ENCODE measurements at places on chromosomes 6 and 20. TPM values are rescaled to one million over a fixed set of nuclear protein-coding genes. Genes with fewer than 3 reads are reported as not detected.

GRCh38 chr6:487956-488355 is 96.4 kb downstream of the IRF4 start:
- DNase-seq, result no peak

DNA sequence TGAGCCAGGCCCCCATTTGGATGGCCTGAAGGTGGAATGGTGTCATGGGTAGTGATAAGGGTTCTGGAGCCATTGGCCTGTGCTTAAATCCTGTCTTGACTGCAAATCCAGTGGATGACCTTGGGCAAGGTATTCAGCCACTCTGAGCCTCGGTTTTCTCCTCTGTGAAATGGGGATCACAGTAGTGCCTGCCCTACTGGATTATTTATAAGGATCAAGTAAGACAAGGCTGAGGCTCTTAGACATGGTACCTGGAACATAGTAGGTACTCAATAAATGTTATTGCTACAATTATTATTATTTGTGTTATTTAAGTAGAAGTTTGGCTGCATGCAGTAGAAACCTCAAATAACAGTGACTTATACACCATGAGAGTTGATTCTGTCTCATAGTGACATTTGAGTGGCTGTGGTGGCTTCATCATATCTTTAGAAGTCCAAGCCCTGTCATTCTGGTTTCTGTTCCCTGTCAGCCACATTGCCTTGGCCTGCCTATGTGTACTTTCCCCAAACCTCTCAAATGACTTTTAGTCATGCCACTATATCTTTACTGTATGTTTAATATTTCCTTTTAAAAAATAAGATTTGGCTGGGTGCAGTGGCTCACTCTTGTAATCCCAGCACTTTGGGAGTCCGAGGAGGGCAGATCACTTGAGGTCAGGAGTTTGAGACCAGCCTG is 37.6 kb upstream of the CHMP4B start:
- DNase-seq, result no peak

DNA sequence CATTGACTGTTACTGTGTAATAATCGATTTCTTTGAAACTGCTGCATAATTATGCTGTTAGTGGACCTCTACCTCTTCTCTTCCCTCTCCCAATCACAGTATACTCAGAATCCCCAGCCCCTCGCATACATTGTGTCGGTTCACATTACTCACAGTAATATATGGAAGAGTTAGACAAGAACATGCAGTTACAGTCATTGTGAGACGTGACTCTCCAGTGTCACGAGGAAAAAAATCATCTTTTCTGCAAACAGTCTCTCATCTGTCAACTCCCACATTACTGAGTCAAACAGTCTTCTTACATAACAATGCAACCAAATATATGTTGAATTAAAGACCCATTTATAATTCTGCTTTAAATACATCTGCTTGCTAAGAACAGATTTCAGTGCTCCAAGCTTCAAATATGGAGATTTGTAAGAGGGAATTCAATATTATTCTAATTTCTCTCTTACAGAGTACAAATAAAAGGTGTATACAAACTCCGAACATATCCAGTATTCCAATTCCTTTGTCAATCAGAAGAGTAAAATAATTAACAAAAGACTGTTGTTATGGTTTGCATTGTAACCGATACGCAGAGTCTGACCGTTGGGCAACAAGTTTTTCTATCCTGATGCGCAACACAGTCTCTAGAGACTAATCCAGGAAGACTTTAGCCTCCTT is 113.3 kb downstream of the TMEM242 start:
- DNase-seq, result no peak

GRCh38 chr6:15476631-15477380 is 186.0 kb downstream of the DTNBP1 start:
- DNase-seq, result no peak

The PPP2R5D gene
- total RNA-seq, result 27.8 TPM

The FHL5 gene
- not detected for total RNA-seq

The PREX1 gene
- 144 TPM for total RNA-seq

DNA sequence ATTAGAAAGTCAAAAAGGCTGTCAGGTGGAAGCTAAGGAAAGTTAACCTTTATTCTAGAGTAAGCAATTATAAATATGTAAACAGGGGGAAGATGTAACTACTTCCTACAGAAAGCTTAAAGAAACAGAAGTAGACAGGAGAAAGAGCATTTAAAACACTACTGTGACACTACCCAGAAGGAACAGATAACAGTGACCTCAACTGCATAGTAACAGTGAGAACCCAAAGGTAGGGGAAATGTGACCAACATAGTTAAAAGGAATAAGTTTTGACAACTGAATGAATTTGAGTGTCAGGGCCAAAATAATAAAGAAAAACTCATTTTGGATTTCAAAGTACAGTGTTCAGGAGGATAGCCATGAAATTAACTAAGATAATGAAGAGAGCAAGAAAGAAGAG is 43.5 kb downstream of the IBTK start:
- no peak for DNase-seq

The CLPSL2 gene
- not detected for total RNA-seq

DNA sequence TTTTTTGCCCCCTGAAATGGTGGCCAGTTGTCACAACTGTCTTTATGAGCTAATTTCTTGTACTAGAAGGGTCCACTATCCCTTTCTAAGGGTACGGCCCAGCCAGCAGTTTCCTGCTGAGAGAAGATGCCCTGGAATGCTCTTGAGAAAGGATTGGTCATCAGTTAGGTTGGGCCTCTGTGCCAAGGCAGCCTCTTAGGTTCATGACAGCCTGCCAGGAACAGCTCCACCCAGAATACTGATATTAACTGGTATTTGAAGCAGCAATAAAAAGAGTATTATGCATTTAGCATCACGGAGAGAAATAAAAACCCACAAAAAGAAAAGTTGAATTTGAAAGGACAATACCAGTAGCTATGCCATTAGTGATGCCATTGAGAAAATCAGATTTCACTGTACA is 9.0 kb upstream of the HINT3 start:
- DNase-seq, result no peak

The TRIM40 gene
- total RNA-seq, result not detected

DNA sequence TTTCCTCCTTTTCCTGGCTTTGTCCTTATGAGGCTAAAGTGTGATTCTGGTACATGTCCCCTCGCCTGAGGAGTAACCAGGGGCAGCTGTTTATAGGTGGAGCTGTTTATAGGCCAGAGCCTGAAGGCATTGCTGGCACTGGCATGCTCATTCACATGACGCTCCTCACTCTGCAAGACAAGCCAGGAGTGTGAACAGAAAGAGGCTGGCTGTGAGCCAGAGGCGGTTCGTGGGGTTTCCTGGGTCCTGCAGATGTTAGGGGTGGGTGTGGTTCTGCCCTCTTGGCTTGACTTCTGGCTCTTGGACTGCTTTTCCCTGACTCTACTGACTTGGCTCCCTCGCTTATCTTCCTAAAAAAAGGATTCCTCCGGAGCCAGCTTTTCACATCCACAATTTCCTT is 12.8 kb upstream of the MDFI start:
- no peak for DNase-seq

DNA sequence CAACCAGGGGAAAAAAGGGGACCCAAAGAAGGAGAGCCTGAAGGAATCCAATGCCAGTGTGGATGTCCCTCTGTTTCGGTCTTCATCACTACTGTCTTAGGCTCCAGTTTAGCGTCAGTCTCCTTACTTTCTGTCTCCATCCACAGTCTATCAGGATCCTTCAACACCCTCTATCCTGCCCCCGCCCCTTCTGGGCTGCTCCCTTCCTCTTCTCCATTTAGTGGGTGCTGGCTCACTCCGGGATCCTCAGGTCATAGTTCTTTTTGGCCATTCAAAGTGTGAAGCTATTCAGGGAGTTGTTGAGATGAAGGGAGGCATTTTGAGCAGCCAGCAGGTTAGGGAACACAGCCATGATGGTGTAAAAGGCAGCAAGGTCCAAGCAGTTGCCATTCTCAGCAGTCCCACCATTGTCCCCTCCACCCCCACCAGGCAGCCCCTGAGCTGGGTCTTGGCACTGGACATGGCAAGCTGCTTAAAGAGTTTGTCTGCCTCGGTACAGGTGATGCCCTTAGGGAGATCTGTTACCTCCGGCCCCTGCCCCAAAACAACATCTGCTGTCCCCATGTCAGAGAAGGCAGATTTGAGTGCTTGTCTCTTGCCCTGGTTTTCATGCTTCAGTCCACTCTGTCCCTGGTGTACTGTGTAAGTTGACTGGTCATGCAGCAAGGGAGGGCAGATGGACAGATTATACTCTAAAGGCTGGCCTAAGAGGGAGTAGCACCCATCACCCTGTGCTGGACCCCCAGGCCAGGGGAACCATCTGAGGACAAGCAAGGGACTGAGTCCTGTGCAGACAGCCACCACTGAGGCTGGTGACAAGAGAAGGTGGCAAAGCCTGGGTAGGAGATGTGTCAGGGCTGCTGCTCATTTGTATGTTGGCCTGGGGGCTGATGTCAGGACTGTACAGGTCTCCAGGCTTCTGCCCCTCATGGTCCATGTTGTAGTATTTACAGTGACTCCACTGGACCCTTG is 842.0 kb downstream of the HACE1 start:
- DNase-seq, result no peak

The SLA2 gene
- total RNA-seq, result 26.2 TPM

DNA sequence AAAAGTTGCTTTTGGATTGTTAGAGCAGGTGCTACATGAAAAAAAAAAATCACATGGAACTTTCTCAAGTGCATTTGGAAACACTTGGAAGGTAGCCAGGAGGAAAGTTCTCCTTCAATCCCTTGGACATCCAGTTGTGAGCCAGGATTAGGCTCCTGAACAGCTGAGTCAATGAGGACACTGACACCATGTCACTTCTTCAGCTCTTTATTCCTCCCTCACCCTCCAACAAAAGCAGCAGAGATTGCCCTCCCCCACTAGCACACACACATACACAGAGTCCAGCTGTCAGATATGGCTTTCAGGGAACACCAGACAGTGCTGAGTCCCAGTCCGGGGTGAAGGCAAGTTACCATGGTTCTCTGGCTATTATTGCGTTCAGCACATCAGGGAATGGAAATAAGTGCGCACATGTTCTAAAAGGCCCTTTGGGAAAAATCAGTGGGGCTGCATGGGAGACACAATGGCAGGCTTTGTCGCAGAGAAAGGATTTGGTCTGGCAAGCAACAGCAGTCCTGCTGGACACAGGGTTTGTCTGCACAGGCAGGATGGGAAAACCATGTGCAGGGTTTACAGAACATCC is 124.7 kb upstream of the MARCKS start:
- no peak for DNase-seq

The C4B gene
- 7.5 TPM for total RNA-seq

DNA sequence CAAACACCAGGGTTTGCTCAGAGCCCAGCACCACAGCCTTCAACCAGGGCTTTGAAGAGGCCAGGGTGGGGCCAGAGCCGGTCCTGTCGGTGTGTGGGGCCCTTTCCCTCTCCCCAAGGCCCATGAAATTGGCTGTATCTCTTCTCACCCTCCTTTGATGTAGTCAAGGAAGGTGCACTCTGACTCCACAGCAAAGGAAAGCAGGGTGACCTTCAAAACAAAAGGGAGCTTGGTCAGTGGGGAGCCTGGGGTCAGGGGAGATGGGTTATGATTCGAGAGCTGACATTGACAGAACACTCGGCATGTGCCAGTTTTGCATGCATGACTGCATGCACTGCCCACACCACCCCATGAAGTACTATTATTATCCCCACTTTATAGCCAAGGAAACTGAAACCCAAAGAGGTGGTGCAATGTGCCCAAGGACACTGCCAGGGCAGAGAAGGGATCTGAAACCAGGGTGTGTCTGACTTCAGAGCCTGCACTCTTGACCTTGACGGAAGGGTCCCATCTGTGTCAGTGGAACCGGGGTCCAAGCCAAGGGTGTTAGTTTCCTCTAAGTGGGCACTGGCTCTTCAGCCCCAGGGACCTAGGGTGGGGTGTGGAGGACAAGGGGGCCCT is 55.4 kb downstream of the RAB44 start:
- no peak for DNase-seq

DNA sequence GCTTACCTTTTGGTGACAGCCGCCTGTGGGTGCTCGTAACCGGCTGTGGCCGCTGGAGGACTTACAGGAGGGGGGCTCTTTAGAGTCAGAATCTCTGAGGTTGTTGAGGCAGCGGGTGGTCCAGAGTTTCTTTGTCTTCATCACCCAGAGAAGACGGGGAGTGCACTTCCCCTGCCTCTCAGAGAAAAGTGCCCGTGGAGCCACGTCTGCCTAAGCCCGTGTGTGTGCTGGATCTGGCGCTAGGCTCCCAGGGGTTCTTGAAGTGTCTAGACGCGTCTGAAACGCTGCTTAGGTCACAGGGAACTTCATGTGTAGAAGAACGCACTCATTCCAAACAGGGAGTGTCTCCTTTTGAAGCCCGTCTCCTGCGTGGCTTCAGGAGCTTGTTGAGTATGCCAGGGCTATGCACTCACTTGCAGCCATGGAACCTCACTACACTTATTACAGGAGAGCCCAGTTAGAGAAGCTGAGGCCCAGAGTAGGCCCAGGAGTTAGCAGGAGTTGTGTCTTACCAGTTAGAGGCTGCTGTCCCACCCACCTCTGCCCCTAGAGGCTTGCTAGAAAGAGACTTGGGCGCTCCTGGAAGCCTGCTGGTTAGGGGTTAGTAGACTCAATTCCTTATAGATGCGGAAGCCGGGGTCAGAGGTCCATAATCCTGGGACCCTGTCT is 1.3 kb downstream of the LSM14B start:
- no peak for DNase-seq

- no peak for DNase-seq
Measured at GRCh38 chr6:114327074-114327473, 15.7 kb downstream of the HS3ST5 start.

- DNase-seq, result peak; percentile 100
Measured at GRCh38 chr6:24720604-24721460, 1.9 kb upstream of the C6orf62 start.

DNA sequence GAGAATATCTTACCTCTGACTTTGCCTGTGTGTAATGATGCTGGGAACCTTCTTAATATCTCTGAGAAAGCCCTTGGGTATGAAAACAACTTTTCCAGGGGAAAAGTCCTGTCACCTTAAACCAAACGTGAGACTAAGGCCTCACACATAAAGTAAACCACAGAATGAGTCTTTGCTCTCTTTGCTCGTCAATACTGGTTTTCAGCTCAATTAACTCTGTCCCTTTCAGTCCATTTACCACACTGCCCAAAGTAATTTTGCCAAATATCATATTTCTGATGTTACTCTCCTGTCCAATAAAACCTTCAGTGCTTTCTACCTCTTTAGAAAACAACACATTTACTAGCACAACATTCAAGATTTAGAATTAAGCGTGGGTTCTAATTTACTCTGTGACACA is 100.5 kb upstream of the HMGCLL1 start:
- DNase-seq, result no peak

The OR12D2 gene
- total RNA-seq, result not detected

The FAM217A gene
- total RNA-seq, result not detected

- DNase-seq, result no peak
Measured at GRCh38 chr6:136990242-136990578, 54.6 kb downstream of the IL20RA start.

- DNase-seq, result no peak
Measured at GRCh38 chr6:133070410-133071043, 170.6 kb upstream of the EYA4 start.
